ENCODE measurements at places on chromosomes 3 and 15. TPM values are rescaled to one million over a fixed set of nuclear protein-coding genes. Genes with fewer than 3 reads are reported as not detected.
A peak's percentile ranks its signal among the peaks of the same experiment; 100 is the strongest.

- no peak for DNase-seq
Measured at GRCh38 chr3:102057781-102058421, 208.6 kb downstream of the NFKBIZ start.

NR1I2 gene
- total RNA-seq = not detected

- DNase-seq = no peak
Measured at GRCh38 chr3:116417151-116417550, 28.1 kb downstream of the LSAMP start.

DNA sequence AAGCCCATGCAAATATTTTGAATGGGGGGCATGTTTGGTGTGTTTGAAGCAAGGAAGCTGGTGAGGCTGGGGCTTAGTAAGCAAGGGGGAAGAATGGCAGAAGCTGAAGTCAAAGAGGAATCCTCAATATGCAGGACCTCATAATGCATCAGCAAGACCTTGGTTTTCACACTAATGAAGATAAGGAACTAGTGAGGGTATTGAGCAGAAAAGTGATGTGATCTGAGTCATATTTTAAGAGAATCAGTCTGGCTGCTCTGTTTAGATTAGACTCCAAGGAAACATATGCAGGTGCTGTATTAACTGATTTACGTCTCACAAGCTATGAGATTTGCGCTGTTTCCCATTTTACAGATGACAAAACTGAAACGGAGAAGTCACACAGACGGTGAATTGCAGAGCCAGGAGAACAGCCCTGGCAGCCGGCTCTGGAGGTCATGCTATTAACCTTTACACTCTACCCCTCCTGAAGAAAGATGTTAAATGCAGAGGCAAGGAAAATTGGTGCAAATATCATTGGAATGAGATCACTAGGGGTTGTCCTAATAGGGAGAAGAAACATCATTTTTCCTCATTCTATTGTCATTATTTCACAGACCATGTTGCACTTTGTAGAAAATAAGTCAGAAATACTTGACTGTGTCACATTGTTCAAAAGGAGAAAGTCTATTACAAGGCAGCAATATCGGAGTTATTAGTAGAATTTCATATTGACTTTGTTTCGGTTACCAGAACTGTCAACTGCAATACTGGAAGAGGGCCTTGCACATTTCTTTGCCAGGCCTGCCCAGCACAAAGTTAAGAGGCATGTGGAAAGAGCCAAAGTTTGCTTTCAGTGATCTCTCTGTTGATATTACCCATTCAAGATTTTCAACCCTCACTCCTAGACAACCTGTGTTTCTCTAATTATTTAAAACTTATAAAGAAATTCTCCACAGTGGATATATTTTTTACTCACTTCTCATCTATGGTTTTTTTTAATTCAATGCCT is 64.9 kb downstream of the COL8A1 start:
- DNase-seq = no peak

- DNase-seq = no peak
Measured at GRCh38 chr15:60376677-60377095, 21.1 kb downstream of the ANXA2 start.

DNA sequence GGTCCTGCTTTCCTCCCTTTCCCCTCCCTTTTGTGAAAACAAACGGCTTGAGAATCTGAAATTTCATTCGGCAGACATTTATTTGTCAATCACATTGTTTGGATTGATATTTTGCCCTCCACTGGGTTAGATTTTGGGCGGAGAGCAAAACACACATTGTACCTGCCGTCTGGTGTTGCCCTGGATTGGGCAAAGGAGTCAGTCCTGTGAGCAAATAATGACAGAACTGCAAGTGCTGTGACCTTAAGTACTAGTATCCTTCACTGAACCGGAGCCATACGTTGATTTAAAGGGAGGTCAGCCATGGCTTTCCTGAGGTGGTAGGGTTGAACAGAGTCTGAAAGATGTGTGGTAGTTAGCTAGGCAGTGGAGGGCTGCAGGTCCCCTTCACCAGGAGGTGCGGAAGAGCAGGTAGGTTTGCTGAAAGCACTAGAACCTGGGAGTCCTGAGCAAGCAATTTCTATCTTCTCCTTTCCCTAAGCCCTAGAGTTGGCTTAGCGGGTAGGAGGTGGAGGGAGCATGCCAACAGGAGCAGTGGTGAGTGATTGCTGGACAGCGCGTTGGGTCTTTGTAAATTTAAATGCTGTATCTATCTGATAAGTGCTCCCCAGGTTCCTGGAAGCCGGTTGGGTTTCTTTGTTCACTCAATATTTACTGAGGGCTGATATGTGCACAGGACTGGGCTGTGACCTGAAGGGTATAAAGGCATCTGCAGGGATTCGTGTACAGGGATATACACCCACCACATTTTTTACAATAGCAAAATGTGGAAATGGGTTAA is 2.0 kb downstream of the PDIA5 start:
- DNase-seq = no peak

DNA sequence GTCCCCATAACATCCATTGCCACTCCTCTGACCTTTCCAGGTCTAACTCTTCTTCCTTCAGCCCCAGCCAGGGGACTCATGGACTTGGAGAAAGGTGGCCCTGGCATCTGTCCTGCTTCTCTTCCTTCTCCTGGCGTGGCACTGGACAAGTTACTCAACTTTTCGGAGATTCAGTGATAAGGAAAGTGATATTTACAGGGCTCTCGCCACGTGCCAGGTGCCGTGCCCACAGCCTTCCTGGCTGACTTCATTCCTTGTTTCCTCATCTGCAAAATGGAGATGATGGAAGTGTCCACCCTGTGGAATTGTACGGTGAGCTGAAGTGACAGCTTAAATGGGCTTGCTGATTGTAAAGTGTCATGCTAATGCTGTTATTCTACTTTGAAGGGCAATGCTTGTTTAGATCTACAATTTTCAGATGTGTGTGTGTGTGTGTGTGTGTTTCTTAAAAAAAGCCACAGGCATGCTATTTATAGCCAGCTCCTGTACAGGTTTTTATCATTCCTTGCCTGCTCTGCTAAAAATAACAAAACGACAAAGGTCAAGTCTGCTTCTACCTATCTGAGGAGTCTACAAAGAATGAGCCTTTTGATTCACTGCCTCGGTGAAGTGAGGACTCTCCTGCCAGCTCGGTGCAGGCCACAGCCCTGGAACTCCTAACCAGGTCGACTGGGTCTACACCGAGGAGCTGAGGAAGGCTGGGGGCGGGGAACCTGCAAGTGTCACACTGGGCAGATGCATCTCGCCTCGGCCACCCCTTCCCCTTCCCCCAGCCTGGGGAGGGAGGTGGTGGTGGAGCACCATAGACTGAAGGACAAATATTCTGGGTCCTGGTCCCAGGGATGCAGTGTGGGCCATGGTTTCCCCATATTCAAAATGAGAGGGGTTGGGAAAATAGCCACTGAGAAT is 11.4 kb upstream of the ATP2B2 start:
- no peak for DNase-seq

DNA sequence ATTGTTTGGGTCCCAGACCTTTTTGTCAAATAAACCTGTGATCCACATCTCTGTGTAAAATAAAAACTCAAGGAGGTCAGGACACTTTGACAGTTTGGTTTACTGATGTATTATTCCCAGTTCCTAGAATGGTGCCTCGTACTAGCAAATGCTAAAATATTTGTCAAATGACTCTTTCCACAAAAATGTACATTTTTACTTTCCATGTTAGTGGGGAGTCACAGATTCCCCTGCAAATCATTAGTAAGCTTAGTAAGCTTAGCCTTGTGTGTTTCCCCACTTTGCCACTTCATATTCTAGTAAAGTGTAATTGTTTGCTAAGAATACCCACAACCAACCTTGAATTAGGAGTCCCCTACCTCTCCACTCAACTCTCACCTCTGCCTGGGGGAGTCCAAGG is 2.4 kb upstream of the MAGI1 start:
- DNase-seq = no peak

DNA sequence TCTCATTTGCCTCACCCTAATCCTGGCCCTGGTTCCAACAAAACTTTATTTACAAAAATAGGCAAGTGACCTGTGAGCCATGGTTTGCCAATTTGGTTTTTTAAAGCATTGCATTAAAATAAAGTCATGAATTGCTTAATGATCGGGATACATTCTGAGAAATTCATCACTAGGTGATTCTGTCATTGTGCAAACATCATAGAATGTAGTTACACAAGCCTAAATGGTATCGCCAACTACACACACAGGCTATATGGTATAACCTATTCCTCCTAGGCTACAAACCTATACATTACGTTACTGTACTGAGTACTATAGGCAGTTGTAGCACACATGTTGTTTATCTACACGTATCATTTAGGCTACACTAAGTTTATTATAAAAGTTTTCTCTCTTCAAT is 45.9 kb upstream of the SSR3 start:
- no peak for DNase-seq

MRPS25 gene
- total RNA-seq = 141 TPM

SLC51B gene
- total RNA-seq = not detected

- DNase-seq = no peak
Measured at GRCh38 chr3:88033808-88034207, 25.0 kb downstream of the CGGBP1 start.

B3GALNT1 gene
- 2.6 TPM for total RNA-seq

SLC38A3 gene
- not detected for total RNA-seq

- no peak for DNase-seq
Measured at GRCh38 chr15:67097930-67098740, 32.7 kb downstream of the SMAD3 start.

DNA sequence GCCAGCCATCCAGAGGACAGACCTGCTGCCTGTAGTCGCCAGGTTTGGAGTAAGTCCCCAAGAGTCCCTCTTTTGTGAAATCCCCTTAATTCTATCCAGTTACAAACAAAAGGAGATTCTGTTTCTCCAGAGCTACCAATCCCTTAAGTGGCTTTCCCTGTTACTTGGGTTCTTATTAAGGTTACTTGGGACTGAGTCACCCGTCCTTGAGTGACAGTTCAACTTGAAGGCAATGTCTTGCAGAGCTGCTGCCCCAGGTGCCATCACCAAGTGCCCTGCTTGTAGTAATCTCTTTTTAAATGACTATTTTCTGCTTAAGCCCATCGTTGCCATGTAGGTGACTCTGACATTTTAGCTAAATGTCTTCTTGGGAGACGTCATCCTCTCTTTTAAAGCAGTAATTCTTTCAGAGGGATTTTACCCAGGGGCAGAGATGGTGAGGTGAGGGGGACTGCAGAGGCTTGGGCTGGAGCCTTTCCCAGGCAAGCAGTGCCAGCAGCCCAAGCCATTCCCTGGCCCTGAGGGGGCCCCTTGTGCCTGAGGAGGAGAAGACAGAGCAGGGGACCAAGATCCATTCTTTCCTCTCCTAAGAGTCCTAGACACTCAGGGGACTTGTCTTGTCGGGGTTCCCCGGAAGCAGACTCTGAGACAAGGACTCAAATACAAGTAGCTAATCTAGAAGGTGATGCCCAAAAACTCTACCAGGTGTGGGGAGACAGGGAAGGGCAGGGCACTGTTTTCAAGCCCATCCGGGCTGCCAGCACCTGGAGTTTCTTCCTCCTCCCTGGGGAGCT is 253.7 kb downstream of the PLCL2 start:
- DNase-seq = no peak

DNA sequence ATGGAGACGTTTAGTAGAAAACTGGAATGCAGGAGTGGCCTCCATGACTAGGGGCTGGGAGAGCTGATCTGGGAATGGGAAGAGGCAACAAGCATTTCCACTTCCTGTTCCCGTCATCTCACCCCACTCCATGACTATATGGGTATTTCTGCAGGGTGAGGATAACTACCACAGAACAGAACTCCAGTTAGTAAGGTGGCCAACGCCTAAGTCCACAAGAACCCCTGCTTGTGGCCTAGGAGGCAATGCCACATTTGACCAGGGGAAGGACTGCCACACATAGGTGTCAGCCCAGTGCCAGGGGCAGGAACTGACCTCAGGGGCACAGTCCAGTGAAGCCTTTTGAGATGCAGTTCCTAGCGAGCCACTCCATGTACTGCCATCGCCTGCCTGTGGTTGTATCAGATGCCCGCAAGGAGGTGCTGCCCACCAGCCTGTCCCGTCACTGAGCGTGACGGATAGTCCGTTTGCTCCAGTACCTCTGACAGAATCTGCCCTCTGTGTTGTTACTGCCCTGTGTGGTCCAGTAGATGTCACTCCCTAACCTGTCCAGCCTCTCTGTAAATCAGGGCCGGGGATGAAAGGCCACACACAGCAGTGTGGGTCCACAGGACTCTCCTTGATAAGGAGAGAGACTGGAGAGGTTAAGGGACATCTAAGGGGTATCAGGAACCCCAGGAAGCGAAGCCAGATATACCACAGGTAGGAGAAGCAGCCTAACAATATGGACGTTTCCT is 3.5 kb upstream of the MTFMT start:
- peak; percentile 77 for DNase-seq

RBPMS2 gene
- 2.0 TPM for total RNA-seq

DNA sequence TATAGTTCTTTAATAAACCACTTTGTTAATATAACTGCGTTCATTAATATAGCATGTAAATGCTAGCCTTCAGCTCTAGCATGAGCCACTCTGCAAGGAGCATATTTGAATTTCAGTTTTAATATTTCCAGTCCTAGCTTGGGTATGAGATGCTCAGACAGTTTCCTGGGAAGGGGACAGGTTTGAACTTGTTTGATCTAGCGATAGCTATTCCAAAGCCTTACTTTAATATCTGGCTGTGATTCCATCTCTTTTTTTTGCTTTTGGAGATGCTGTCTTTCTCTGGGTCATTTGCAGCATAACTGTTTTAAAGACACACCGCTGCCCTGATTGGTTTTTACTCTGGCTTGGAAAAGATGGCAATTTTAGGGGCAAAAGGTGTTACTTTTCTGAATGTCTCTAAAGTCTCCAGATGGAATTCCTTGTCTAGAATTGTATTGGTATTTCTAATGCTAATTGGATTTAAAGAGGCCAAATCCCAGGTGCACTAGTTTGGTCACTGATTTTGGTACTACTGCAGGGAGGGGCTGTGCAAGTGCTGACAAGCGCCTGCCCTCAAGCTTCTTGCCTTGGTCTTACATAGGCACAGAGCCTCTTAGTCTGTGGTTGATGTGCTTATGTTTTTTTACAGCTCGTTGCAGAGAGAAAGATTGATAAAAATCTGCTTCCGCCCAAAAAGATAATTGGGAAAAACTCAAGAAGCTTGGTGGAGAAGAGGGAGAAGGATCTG is 2.8 kb downstream of the NISCH start:
- no peak for DNase-seq

DNA sequence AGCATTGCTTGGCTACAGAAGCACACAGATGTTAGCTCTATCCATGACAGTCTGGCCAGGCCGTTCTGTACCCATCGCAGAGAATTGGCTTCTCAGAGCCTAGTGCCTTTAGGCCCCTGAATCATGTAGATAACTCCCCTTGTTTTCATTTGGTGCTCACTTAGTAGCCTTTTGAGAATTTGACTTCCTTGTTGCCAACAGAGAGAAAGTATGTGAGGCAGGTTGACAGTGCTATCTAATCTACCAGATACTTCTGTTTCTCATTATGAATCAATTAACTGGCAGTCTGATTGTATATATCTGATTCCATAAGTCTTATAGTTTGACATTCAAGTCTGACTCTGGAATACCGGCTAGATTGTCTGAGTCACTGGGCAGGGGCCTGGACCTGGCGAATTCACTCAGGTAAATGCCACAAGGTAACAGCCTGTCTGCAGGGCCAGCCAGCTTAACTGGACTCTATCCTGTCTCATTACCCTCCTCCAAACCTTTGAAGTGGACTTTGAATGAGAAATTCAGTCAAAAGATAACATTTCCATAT is 160.2 kb downstream of the GHSR start:
- no peak for DNase-seq

GRCh38 chr3:95049841-95050240 is 987.0 kb downstream of the NSUN3 start:
- no peak for DNase-seq

MGA gene
- 68.9 TPM for total RNA-seq

CYP1A2 gene
- not detected for total RNA-seq
